ENCODE measurements at places on chromosomes 7 and 10.

- no peak for DNase-seq
Observed at GRCh38 chr10:52391927-52392602, 78.0 kb downstream of the DKK1 start.

DNA sequence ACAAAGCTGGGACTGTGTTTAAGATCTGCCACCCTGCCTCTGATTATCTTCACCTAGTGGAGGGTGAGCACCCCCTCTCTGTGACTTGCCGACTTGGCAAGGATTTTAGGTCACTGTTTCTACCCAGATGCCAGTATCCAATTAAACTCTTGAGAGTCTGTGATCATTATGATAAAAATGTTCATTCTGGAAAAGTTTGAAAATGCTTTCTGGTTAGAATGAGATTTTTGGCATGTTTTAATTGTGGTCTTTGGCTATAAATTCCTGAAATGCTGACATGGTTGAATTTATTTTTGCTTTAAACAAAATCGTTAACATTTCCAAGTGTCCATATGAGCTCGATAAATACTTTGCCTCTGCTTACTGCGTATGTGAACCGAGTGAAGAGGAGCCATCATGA is 221.4 kb downstream of the BICC1 start:
- DNase-seq, result no peak

- no peak for DNase-seq
Observed at GRCh38 chr7:32915041-32915536, 23.5 kb upstream of the KBTBD2 start.

DNA sequence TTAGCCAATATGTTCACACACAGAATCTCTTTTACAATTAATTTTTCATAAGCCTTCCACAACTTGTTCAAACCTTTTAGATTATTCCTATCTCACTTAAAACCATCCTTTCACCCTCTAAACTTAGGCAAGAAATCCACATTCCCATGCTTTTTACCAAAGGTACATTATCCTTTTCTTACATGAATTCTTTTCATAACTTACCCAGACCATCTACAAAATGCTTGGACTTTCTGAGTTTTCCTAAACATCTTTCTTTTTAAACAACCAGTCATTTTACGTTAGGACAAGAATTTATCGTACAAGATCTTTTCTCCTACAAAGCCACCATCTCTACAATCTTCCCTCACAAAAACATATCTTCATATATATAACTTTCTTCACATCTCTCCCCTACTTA is 18.8 kb upstream of the GARS1 start:
- no peak for DNase-seq

GRCh38 chr10:124524991-124525653 is 63.5 kb downstream of the LHPP start:
- no peak for DNase-seq

GRCh38 chr7:1329966-1330800 is 97.5 kb downstream of the UNCX start:
- no peak for DNase-seq

GRCh38 chr10:51522858-51523257 is 176.5 kb downstream of the CSTF2T start:
- no peak for DNase-seq

DNA sequence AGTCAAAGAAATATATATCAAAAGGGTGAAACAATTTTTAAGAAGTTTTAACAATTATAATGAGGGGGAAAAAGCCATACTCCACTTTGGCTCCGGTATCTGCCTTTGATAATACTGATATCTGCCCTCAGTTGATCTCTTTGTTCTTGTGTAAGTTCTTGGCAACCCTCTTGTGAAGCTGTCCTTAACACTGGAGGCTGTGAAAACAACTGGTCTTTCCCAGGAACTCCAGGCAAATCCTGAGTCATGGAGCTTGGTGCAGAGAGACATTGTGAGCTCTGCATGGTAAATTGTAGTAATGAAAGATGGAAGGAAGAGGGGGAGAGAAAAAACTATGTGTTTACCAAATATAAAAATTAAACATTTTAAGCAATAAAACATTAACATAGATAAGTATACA is 11.9 kb upstream of the ERVW-1 start:
- no peak for DNase-seq

GRCh38 chr10:114337510-114338462 is 66.5 kb downstream of the AFAP1L2 start:
- no peak for DNase-seq

GRCh38 chr10:88964869-88965415 is 12.4 kb upstream of the ACTA2 start:
- no peak for DNase-seq

DNA sequence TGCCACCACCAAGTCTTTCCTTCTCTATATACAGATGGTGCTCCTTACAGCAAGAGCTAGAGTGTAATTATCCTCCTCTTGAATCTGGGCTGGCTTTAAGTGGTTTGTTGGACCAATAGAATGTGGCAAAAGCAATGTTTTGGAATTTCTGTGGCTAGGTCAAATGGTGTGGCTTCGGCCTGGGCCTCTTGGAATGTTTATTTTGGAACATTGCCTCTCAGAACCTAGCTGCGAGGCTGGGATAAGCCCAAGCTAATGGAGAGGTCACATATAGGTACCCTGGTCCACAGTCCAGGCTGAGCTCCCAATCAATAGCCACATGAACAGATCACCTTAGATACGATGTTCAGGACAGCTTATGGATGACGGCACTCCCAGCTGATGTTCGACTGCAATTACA is 556.7 kb downstream of the TYW1 start:
- DNase-seq, result no peak

- no peak for DNase-seq
Observed at GRCh38 chr10:88800152-88801125, 2.1 kb upstream of the LIPM start.

DNA sequence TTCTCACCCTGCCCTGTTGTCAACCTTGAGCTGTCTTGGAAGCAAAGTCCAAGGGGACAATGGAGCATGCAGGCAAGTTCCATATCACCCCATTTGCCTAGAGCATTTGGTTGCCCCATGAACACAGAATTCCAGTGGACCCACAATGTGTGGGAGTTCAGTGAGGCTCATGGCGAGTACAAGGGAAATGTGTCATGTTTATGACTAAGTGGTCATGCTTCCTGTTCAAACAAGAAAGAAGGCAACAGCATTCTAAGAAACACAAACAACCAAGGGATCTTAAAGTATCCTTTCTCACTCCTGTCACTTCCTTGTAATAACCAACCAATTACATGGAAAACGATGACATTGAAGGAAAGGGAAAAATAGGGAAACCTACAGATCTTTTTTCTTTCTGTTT is 513.0 kb downstream of the INHBA start:
- DNase-seq, result no peak

GRCh38 chr7:44985033-44985695 is 6.3 kb upstream of the MYO1G start:
- no peak for DNase-seq

- no peak for DNase-seq
Observed at GRCh38 chr7:156397249-156397648, 243.3 kb upstream of the RNF32 start.

- no peak for DNase-seq
Observed at GRCh38 chr10:112223725-112224124, 40.2 kb upstream of the GPAM start.

DNA sequence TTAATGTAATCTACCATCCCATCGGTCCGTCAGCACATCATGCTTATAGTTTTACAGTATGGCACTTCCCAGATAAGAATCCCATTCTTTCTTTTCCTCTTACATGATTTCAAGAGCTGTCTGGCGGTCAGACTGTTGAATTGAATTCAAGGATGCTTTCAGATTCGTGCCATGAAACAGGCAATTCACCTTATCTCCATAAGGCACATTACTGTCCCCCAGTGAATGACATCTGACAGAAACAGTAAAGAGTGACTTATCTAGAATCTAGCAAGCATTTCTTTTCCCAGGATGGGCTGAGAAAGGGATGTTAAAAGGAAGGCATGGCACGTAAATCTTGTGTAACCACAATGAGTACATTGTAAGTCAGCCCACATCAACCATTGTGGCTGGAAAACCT is 61.1 kb upstream of the SEM1 start:
- DNase-seq, result no peak

GRCh38 chr7:138756591-138757242 is 41.1 kb upstream of the TMEM213 start:
- no peak for DNase-seq

DNA sequence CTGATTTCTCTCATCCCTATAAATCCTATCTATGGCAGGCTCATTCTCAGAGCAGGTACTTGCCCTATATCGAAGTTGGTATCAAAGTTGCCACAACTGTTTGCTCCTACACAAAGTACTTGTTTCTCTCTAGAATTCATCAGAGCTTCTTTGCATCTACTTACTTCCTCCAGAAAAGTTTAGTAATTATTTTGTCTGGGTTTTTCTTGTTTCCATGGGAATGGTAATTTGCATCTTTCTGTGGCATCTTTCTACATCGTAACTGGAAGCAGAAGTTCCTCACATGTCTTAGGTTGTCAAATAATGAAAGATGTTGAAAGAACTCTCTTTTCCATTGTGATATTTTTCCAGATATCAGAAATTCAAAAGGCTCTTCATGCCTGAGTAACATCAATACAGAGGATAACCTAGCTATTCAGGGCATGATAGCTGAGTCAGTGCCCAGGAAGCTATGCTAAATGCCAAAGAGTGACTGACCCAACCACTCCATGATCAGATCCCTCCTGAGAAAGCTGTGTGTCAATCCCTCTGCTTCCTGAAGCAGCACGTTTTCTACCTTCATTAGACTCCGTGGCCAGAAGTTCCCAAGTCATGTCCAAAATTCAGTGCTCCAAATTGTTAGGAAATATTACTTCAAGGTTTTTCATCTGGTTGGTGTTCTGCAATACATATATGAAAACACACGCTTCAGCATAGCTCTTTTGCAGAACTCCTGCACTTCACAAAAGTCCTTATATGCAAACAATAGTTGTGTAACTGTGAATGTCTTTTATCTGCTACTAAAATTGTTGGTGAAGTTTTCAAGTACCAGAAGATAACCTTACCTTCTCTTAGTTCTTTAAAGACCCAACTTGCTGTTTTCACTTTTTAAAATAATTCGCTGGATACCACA is 216.5 kb downstream of the VTI1A start:
- no peak for DNase-seq

- DNase-seq, result no peak
Observed at GRCh38 chr7:47982610-47983009, 3.2 kb upstream of the HUS1 start.

DNA sequence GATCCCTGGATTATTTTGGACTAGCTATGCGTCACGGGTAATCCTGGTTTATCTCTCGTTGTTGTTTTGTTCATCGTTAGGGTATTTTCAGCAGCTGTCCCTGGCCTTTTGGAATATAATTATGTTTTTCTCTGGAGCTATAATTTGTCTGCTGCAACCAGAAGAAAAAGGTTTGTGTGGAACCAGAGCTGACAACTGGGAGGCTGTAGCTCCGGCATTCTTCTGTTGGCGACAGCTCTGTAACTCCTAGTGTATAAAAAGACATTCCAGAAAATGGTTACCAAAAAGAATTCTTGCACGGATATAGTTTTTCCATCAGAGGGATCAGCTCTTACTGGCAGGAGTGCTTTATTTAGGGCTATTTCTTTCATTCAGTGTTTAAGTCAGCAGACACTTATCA is 130.9 kb upstream of the PRR15 start:
- DNase-seq, result no peak

- DNase-seq, result no peak
Observed at GRCh38 chr10:63343476-63343875, 122.3 kb downstream of the JMJD1C start.

- DNase-seq, result no peak
Observed at GRCh38 chr10:88791924-88792323, 10.6 kb upstream of the LIPM start.

GRCh38 chr10:69459101-69459790 is 8.0 kb downstream of the TSPAN15 start:
- DNase-seq, result no peak

- DNase-seq, result no peak
Observed at GRCh38 chr7:151051108-151051507, 2.8 kb downstream of the ASIC3 start.

GRCh38 chr10:17289763-17290162 is 61.7 kb downstream of the VIM start:
- DNase-seq, result no peak

DNA sequence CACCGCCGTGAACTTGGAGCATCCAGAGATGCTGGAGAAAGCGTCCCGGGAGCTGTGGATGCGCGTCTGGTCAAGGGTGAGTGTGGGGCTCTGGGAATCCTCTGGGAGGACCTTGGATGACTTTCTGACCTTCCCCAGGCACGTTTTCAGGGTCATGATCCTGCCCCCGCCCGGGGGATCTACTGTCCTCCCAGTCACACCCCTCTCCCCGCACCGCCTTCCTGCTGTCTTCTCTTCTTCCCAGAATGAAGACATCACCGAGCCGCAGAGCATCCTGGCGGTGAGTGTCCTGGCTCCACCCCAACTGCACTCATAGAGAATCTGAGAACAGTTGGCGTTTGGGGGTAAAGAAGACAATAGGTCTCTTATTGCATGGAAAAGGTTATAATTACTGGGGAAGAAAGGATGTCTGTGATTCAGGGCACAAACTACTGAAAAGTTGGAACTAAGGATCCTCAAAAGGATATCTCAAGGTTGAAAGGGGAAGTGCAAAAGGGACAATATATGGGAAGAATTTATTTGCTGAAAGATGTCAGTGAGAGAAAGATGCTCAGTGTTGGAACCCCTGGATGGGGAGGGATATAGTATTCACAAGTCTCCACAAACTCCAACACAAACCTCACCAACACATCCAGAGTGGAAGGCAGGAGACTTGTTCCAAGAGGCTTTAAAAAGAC is 1.9 kb downstream of the GSTK1 start:
- no peak for DNase-seq

DNA sequence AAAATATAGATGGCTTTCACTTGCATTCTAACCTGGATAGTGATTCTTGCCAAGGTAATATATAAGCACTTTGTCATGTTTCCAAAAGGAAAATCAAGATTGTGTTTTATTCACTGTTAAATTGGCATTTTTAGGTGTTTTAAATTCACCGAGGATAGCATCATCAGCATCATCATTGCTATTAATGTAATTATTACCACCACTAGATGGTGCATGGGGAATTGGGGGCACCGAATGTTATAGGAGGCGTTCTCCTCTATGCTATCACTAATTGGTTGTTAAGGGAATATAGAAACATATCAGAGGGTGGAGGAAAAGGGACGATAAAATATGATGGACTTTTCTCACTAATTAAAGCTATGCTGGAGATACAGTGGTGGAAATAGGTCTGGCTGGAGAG is 95.5 kb downstream of the CELF2 start:
- DNase-seq, result no peak

DNA sequence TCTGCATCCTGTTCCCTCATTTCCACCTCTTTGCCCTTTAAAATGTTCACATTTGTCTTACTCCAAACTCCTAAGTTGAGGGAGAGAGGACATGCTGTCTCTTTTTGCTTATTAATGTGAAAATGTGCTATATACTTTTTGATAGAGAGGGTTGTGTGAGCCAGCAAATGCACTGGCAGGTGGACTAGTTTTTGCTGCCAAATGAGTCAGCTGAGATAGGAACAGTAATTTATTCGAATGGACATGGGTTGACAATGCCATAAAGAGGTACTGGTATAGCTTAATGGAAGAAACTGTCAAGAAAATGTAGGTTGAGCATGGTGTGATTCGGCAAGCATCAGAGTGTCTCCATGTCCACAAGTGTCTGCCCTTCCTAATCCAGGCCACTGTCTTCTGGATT is 9.2 kb upstream of the TRUB1 start:
- DNase-seq, result no peak

All from KG1 (cell line).